ENCODE measurements at places on chromosomes 6 and 20. TPM values are rescaled to one million over a fixed set of nuclear protein-coding genes. Genes with fewer than 3 reads are reported as not detected.
A peak's percentile ranks its signal among the peaks of the same experiment; 100 is the strongest.

DNA sequence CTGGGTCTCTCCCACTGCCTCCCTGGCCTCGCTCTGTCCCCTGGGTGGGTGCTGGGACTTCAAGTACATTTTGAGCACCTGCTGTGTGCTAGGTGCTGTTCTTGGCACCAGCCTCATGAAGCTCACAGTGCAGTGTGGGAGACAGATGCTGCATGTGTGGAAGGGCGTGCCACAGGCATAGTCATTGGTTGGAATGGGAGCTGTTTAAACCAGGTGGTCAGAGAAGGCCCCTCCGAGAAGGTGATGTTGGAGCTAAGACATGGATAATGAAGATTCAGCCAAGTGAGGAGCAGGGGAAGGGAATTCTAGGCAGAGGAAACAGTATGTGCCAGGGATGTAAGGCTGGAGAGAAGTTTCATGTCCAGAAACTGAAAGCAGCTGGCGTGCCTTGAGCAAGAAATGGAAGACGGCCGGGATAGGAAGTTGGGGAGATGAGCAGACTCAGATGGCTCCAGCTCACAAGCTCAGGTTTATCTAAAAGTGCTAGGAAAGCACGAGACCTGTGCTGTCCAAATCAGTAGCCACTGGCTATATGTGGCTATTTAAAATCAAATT is 9.9 kb downstream of the LPIN3 start:
- no peak for DNase-seq

- DNase-seq = peak; percentile 24
Observed at GRCh38 chr20:16476032-16476431, 97.2 kb downstream of the KIF16B start.

- DNase-seq = no peak
Observed at GRCh38 chr6:164062872-164063271, 648.4 kb downstream of the QKI start.

- no peak for DNase-seq
Observed at GRCh38 chr6:34866509-34866908, 21.3 kb downstream of the TAF11 start.

GRCh38 chr6:151160929-151161757 is 78.6 kb upstream of the AKAP12 start:
- DNase-seq = no peak

- no peak for DNase-seq
Observed at GRCh38 chr6:155604991-155605390, 149.4 kb upstream of the NOX3 start.

DNA sequence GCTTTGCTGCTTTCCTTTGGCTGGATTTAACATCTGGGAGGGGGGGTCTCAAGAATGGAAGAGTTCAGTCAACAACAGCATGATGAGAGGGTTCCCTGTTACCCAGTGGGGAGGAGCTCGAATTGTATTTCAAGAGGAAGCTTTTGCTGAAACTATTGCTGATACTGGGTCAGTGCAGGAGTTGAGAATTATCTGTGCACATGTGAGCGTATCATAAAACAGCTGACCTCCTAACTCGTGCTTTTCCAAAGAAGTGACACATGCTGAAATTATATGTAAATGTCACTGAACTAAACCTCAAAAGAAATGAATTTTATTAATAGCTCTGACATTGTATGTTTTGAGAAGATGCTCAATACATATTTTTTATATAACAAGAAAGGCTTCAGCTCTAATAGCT is 96.3 kb downstream of the PHF3 start:
- DNase-seq = no peak

The APOBEC2 gene
- total RNA-seq = not detected

The PRSS35 gene
- not detected for total RNA-seq

The OPRM1 gene
- not detected for total RNA-seq

The MACROD2 gene
- total RNA-seq = not detected
